Mesothelial cell of epicardium (in vitro differentiated cells): ENCODE measurements at places on chromosomes 6 and 20. TPM values are rescaled to one million over a fixed set of nuclear protein-coding genes. Genes with fewer than 3 reads are reported as not detected.
A peak's percentile ranks its signal among the peaks of the same experiment; 100 is the strongest.

The CD109 gene
- total RNA-seq: 3.7 to 4.3 TPM (median 3.8 TPM) in 3 replicates

- H3K4me3 ChIP-seq: peak overlapping the region; percentile 75
- peaks cover 24% of the 10 kb centered on the region for H3K4me1 ChIP-seq
- peaks cover 6% of the 10 kb centered on the region for H3K36me3 ChIP-seq
- peak overlapping the region; percentile 27 for H3K27ac ChIP-seq
Observed at GRCh38 chr6:105135056-105135455, 44.8 kb downstream of the POPDC3 start.

GRCh38 chr6:93391965-93392364, 27.4 kb downstream of the EPHA7 start:
- DNase-seq: no peak
- H3K4me3 ChIP-seq: no peak overlapping the region
- peaks cover 5% of the 10 kb centered on the region for H3K4me1 ChIP-seq
- no peak overlapping the region for H3K27ac ChIP-seq
- H3K27me3 ChIP-seq: no peaks in the 10 kb centered on the region
- no peaks in the 10 kb centered on the region for H3K36me3 ChIP-seq

DNA sequence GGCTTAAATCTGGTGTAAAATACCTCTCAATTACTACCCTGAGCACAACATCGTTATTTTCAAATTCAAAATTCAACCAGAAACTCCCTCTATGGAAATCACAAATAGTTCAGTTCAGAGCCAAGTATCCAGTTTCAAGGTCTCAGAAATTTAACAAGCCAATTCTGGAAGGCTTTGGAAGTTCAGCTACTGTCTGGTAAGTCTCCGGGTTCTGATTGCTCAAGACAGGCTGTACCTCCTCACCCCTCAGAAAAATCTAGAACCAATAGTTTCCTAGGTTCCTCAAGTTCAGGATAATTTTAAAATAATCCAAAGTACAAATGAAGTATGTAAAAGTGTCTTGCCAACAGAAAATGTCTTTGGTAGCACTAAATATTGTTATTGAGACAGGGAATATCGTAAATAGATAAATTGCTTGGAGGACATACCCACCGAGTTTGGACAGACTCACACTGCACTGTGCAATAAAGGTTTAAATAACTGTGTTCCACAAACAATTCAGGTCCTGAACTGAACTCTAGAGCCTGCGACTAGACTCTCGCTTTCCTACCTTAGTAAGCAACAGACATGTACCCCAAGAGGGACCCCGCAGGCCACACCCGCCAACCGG, 729 bp downstream of the ATG5 start:
- peak overlapping the region; percentile 99 for H3K27ac ChIP-seq
- H3K36me3 ChIP-seq: peaks cover 4% of the 10 kb centered on the region
- H3K27me3 ChIP-seq: peaks cover 17% of the 10 kb centered on the region
- DNase-seq: no peak
- H3K4me1 ChIP-seq: peaks cover 26% of the 10 kb centered on the region

DNA sequence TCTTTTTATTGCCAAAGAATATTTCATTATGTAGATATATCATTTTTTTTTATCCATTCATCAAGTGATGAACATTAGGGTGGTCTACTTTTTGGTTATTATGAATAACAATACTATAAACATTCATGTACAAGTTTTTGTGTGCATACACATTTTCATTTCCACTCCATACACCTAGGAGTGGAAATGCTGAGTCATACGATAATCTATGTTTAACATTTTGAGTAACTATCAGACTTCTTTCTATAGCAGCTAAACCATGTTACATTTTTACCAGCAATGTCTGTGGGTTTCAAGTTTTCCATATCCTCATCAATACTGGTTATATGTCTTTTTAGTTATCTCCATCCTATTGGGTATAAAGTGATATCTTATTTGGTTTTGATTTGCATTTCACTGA, 65.7 kb downstream of the PRSS35 start:
- H3K27ac ChIP-seq: no peak overlapping the region
- no peak overlapping the region for H3K4me3 ChIP-seq
- no peak for DNase-seq
- H3K36me3 ChIP-seq: no peaks in the 10 kb centered on the region
- H3K4me1 ChIP-seq: peaks cover 12% of the 10 kb centered on the region
- H3K27me3 ChIP-seq: no peaks in the 10 kb centered on the region

The MAP3K4 gene
- 53.6 to 62.6 TPM (median 59.8 TPM) in 3 replicates for total RNA-seq

DNA sequence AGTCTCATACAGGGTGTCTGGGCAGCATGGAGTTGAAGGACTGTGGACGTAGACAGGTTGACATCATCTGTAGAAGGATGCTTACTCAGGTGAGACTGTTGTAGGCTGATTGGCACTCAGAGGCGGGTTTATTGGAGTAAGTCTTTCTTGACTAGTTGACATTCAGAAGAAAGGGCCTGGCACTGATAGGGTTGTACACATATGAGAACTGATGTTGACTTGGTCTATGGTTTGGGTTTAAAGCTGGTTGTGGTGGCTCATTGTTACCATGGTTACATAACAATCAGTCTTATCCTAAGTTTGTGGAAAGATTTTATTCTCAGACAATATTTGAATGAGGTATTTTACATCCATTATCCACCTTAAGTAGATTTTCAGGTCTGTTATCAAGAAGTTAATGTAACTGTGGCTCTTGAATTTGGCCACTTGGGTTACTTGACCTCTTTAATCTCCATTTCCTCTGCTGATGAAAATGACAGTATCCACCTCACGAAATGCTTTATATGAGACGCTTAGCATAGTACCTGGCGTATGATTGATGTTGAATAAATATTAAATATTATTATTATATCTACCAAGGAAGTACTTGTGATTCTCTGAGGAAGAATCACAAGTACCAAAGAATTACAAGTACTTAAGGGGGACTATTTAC, 109.3 kb downstream of the DNAH8 start:
- H3K4me1 ChIP-seq: no peaks in the 10 kb centered on the region
- no peaks in the 10 kb centered on the region for H3K27me3 ChIP-seq
- H3K4me3 ChIP-seq: no peak overlapping the region
- DNase-seq: no peak
- H3K36me3 ChIP-seq: no peaks in the 10 kb centered on the region

GRCh38 chr6:63805808-63806572, 170.4 kb downstream of the PHF3 start:
- no peaks in the 10 kb centered on the region for H3K27me3 ChIP-seq
- no peak overlapping the region for H3K4me3 ChIP-seq
- H3K27ac ChIP-seq: peak overlapping the region; percentile 49
- H3K36me3 ChIP-seq: no peaks in the 10 kb centered on the region
- DNase-seq: no peak

DNA sequence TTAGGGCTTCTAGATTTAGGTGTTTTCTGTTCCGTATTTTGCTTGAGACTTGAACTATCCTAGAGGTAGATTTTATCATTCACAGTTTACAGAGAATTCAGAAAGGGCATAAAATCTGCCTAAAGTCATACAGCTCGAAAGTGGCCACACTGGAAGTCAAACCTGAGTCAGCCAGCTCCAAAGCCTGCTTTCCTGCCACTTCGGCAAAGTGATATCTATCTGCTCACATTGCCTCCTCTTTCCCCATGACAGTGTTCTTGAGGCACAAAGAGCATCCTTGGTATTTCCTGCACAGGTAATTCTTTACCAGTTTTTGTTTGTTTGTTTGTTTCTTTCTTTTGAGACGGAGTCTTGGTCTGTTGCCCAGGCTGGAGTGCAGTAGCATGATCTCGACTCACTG, 19.4 kb upstream of the SCUBE3 start:
- no peak overlapping the region for H3K27ac ChIP-seq
- no peaks in the 10 kb centered on the region for H3K27me3 ChIP-seq

GRCh38 chr6:27839626-27840475, 72.3 kb downstream of the OR2B2 start:
- DNase-seq: no peak
- H3K4me3 ChIP-seq: no peak overlapping the region
- H3K27ac ChIP-seq: no peak overlapping the region
- no peaks in the 10 kb centered on the region for H3K27me3 ChIP-seq
- H3K4me1 ChIP-seq: peaks cover 19% of the 10 kb centered on the region
- H3K36me3 ChIP-seq: no peaks in the 10 kb centered on the region

GRCh38 chr6:114040871-114041270, 69.9 kb upstream of the HDAC2 start:
- no peak overlapping the region for H3K27ac ChIP-seq
- DNase-seq: no peak
- no peaks in the 10 kb centered on the region for H3K27me3 ChIP-seq
- H3K36me3 ChIP-seq: no peaks in the 10 kb centered on the region

The DSN1 gene
- total RNA-seq: 12.2 to 15.1 TPM (median 13.7 TPM) in 3 replicates

DNA sequence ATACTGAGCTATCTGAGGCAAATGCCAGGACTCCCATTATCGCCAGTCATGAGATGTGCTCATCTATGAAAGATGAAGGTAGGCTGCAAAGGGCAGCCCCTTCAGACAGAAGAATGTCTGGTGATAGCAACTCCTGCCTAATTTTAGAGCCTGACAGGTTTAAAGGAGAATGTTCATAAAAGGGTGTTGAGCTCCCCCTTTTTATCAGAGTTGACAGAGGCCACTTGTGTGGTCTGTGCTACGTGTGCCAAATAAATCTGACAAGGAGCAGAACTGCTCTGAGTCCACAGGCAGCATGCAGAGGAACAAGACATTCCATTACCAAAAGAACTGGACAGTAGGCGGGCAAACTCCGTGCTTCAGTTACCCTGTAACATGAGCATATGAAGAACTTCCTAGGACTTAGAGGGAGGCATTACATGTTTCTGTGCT, 101.8 kb downstream of the PREP start:
- peaks cover 33% of the 10 kb centered on the region for H3K4me1 ChIP-seq
- H3K4me3 ChIP-seq: no peak overlapping the region
- H3K36me3 ChIP-seq: peaks cover 18% of the 10 kb centered on the region
- H3K27me3 ChIP-seq: no peaks in the 10 kb centered on the region
- H3K27ac ChIP-seq: no peak overlapping the region
